ENCODE measurements at places on chromosomes 4 and X.
A peak's percentile ranks its signal among the peaks of the same experiment; 100 is the strongest.

GRCh38 chr4:38944440-38944839, 76.8 kb downstream of the FAM114A1 start:
- DNase-seq: no peak

DNA sequence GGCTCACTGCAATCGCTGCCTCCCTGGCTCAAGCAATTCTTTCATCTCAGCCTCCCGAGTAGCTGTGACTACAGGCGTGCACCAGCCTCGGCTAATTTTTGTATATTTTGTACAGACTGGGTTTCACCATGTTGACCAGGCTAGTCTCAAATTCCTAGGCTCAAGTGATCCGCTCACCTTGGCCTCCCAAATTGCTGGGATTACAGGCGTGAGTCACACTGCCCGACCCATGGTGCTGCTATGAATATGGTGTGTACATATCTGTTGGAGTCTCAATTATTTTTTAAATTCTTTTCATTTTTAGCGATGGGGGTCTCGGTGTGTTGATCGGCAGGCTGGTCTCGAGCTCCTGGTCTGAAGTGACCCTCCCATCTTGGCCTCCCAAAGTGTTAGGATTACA, 78.0 kb upstream of the PRKX start:
- no peak for DNase-seq

GRCh38 chrX:103356130-103356798, at the start of gene TCEAL9:
Gene TCEAL9, plus strand, starts transcription at chrX:103356506. Its CDS starts 1,179 bp downstream, at chrX:103357685.
- DNase-seq: peak; percentile 84

GRCh38 chr4:12846368-12846767, 637.8 kb downstream of the RAB28 start:
- DNase-seq: no peak

GRCh38 chrX:134895805-134896581, 94.8 kb upstream of the SMIM10 start:
- DNase-seq: no peak

GRCh38 chr4:15242021-15242420, 185.8 kb upstream of the C1QTNF7 start:
- no peak for DNase-seq

DNA sequence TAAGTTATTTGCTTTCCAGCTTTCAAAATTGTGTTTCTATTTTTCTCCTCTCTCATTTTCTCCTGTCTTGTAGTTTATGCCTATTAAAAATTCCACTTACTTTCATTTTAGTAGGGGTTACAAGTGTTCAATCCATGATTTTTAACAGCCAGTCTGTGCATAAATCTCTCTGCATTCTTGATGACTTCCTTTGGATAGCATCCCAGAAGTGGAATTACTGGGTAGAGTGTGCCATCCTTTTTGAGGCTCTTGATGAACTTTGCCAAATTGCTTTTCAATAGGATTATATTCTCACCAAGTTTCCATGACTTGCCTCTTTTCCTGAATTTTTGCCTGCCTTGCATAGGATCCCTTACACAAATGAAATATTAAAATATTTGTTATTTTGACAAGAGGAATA, 58.5 kb downstream of the DIPK2B start:
- DNase-seq: no peak

- peak; percentile 90 for DNase-seq
These were observed 69.8 kb downstream of the BMPR1B start for GRCh38 chr4:94827481-94828110.

- peak; percentile 35 for DNase-seq
These were observed 7.8 kb downstream of the LARP1B start for GRCh38 chr4:128068918-128069317.

- DNase-seq: no peak
These were observed 453.6 kb upstream of the EPHA5 start for GRCh38 chr4:66123831-66124413.

GRCh38 chrX:107731831-107732502, 43.6 kb downstream of the TSC22D3 start:
- peak; percentile 70 for DNase-seq

GRCh38 chr4:12421364-12421763, 992.7 kb upstream of the HS3ST1 start:
- DNase-seq: no peak

- DNase-seq: peak; percentile 76
These were observed 1.5 kb downstream of the KLF8 start for GRCh38 chrX:56233682-56234081.

DNA sequence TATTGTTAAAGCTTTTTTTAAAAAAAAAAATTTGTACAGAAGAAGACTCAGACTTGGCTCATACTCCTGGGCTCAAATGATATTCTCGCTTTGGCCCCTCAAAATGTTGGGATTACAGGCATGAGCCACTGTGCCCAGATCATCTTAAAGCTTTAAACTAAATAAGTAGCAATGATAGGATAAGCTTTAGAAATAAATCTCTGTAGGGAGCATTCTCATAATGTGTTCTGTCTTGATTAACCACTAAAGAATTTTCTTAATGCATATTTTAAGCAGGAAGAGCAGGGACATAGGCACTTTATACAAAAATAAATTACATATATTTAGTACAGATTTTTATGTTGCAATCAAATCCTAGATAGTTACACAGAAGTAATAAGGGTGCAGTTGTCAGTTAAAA, 667.2 kb downstream of the GRID2 start:
- DNase-seq: no peak

- no peak for DNase-seq
These were observed 150.8 kb downstream of the ADGRL3 start for GRCh38 chr4:61350932-61351331.

DNA sequence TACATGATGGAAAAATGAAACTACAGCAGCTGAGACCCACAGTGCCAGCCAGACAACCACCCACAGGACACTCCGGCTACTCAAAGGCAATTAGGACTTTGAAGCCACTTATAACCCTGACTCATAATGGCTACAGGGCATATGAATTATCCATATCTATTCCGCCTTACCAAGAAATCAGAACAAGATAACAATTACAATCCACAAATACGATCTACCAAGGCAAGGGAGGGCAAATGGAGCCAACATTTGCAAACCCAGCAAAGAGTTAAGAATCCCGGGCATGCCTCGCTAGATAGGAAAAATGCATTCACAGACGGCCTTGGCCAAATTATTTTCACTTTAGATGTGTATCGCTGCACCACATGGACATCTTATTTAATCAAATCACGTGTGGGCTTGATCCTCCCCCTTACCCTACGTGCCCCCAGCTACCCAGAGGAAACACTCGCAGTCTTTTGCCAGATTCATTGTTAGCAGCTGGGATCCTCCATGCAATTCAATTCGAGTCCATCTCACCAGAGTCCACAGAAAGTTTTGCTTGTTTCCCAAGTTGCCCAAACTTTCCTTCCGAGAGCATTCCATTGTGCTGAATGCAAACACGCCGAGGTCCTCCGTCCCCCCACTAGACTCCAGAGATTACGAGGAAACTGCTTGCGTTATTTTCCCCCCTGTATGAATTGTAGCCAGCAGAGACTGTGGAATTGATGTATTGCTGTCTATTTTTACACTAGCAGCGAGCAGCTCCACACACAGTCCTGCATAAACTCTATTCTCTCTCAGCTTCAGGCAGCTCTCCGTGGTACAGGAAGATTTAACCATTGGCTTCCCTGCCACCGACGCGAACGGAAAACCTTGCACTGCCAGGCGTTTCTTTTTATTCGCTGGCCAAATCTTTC, 1.2 kb downstream of the PPARGC1A start:
- peak; percentile 60 for DNase-seq

GRCh38 chr4:169269916-169270809, 593 bp downstream of the SH3RF1 start:
- peak; percentile 61 for DNase-seq

- no peak for DNase-seq
These were observed 243.7 kb downstream of the TENM3 start for GRCh38 chr4:182486881-182487280.

GRCh38 chr4:176363072-176363471, 43.3 kb downstream of the SPCS3 start:
- no peak for DNase-seq

DNA sequence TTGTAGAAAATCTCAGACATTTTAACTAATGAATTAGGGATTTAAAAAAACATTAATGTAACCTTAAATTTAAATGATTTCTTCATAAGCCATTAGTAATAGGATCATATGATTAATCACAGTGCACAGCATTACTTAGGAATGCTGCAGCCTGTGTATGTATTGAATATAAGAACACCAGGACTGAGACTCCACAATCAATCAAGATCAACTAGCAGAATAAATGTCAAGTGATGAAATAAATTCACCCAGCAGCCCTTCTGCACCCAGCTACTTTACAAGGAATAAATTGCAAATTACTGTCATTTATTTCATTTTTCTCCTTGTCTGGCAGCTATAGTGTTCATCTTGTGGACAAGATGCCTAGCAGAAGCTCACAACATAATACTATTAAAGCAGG, 46.5 kb downstream of the NEIL3 start:
- peak; percentile 48 for DNase-seq

- DNase-seq: no peak
These were observed 420 bp downstream of the TSC22D3 start for GRCh38 chrX:107775000-107775733.

DNA sequence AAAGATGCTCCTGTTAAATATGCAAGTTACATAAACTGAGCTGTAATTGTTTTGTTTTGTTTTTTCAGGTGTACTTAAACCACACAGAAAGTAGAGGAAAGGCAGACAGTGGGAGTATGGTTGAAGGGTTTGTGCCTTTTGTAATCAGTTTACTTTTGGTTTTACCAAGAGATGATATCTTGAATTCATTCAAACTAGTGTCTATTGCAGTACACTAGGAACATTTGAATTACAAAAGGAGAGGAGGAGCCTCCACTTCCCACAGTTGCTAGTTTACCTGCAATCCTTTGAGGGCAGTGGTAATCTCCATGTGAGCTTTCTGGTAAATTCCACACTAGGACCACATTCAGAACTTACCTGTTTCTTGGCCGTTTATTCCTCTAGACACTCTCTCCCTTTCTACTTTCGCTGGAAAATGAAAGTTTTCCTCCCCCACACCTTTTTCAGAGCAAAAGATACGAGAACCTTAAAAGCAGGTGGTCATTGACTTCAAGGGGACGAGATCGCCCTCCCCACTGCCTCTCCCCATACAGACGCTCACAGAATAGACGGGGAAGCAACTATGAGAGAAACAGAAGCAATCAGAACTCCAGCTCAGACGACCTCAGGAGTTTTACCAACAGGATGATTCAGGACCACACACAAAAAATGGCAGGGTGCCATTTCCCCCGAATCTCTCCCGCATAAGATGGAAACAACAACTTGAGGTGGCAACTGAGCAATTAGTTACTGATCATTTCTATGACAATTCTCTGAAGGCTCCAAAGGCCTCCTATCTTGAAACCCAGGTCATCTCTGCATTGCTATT, 3.3 kb downstream of the RBM47 start:
- peak; percentile 12 for DNase-seq
